ENCODE measurements at places on chromosomes 12 and 14.

DNA sequence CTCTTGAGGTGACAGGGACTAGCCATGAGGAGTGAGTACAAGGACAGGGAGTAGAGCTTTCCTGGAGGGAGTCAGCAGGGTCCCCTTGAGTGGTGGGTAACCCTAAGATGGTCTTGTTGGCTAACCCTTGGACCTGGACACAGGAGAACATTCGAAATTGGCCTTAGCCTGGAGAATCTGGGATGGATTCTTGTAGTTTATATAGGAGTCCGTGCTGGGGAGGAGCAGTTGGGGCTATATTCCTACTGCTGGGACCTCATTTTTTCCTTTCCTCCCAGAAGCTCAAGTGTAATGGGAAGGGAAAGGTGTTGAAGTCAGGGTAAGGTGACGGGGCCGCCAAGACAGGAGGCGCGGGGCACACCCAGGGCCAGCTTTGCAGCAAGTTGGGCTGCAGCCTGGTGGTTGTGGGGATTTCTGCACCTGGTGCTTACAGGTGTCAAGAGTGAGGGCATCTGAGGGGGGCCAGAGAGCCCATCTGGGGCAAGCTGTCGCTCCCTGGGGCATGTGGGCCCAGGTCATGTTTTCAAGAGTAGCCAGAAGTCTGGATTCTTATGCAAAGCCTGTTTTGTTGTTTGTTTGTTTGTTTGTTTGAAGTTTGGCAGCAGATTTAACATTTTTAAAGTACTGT lies 5.1 kb downstream of the BCL7A start:
- DNase-seq, result no peak

- DNase-seq, result no peak
Measured at GRCh38 chr12:122845041-122845864, 10.0 kb downstream of the HIP1R start.

DNA sequence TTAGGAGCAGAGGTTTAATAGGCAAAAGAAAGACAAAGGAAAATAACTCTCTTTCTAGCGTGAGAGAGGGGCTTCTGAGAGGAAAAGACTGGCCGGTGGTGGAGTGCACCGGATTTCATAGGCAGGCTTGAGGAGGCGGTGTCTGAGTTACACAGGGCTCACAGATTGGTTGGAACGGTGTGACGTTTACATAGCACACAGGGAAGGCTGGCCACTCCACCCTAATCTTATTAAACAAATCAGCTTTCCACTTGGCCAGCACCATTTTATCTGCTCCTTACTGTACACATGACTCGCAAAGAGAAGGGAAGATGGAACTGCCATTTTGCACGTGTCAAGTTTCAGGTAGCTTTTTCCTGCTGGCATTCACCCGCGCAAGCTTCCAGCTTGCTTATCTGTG lies 587.7 kb downstream of the RPL10L start:
- DNase-seq, result no peak

- no peak for DNase-seq
Measured at GRCh38 chr14:103881268-103882201, 34.2 kb upstream of the PPP1R13B start.

DNA sequence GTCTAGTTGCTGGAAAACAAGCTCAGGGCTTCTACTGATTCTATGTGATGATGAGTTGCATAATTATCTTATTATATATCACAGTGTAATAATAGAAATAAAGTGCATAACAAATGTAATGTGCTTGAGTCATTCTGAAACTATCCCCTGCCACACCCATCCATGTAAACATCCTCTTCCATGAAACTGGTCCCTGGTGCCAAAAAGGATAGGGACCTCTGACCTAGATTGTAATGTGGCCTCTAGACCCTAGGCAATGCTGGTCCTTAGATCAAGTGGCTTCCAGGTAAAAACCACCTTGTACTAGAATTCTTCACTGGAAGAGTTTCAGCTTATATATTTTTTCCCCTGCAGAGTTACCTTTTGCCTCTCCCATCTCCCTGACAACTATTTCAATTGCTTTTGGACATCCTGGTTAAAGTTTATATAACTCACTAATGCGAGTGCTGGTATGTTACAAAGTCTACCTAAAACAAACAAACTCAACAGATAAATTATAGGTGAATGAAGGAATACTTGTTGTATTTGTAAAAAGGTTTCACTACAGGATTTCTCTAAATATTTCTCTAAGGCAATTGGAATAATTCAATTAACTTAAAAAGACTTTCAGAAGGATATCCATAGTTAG lies 462.5 kb downstream of the NAV3 start:
- no peak for DNase-seq

DNA sequence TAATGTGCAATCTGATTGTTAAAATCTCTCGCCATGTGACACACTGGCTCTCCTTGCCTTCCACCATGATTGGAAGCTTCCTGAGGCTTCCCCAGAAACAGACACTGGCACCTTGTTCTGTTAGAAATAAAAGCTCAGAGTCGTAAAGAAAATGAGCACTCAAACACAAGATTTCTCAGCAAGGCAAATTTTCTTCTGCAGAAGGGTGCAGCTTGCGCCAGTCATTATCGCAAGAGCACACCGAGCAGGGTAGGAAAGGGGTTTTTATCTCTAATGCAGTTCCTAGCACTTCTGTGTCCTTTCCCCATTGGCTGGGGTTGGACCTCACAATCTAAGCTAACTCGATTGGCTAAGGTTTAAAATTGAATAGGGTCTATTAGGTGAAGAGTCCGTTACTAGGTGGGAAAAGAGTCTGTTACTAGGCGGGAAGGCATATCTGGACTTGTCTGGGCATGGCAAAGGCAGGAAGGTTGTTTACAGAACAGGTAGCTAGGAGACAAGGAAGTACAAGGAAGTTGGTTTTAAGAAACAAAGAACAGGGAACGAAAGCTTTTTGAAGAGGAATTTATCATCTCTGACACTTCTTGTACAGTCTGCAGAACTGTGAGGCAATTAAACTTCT lies 62.6 kb upstream of the BICD1 start:
- no peak for DNase-seq

DNA sequence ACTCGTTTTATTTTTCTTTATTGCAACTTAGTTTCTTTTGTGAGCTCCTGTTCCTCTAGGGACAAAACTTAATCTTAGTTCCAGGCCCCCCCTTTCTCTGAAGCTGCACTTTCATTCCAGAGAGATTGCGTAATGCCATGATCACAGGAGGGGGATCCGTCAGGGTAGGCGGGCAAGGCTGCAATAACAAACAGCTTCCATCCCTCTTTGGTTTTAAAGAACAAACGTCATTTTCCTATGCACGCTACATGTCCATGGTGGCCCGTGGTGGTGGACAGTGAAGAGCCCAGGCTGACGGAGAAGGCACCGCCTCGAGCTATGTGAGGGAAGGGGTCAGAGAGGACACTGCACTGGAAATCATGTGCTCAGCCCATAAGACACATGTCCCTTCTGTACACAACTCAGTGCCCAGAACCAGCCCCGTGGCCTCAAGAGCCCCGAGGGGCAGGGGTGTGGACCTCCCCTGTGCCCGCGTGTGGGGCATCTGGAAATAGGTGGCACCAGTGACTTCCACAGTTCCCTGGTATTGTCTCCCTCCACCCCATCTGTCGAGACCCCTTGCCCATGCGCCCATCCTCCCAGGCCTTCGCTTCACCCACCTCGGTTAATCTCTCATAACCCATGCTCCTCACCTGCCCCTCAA lies 161.4 kb downstream of the ADGRD1 start:
- no peak for DNase-seq

DNA sequence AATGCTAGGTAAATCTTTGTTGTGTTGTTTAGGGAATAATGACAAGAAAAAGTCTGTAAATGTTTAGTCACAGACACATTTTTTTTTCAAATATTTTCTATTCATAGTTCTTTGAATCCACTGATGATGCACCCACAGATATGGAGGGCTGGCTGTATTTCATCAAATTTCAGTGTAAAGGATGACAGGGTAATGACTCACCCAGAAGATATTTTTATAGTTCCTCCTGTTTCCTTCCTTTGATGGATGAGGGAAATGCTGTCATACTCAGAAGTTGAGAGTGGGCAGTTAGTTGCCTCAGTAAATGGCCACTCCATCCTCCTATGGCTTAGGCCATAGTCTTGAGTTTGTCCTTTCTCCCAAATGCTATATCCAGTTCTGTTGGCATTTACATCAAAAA lies 76.9 kb upstream of the REP15 start:
- DNase-seq, result no peak
